ENCODE measurements at places on chromosomes 5 and 9.
A peak's percentile ranks its signal among the peaks of the same experiment; 100 is the strongest.

GRCh38 chr5:67925511-67925910 is 290.0 kb upstream of the PIK3R1 start:
- no peak for DNase-seq

- DNase-seq = no peak
Measured at GRCh38 chr5:149432376-149432775, 53.3 kb upstream of the IL17B start.

- DNase-seq = peak; percentile 81
Measured at GRCh38 chr5:76547242-76547890, 75.8 kb downstream of the F2RL2 start.

DNA sequence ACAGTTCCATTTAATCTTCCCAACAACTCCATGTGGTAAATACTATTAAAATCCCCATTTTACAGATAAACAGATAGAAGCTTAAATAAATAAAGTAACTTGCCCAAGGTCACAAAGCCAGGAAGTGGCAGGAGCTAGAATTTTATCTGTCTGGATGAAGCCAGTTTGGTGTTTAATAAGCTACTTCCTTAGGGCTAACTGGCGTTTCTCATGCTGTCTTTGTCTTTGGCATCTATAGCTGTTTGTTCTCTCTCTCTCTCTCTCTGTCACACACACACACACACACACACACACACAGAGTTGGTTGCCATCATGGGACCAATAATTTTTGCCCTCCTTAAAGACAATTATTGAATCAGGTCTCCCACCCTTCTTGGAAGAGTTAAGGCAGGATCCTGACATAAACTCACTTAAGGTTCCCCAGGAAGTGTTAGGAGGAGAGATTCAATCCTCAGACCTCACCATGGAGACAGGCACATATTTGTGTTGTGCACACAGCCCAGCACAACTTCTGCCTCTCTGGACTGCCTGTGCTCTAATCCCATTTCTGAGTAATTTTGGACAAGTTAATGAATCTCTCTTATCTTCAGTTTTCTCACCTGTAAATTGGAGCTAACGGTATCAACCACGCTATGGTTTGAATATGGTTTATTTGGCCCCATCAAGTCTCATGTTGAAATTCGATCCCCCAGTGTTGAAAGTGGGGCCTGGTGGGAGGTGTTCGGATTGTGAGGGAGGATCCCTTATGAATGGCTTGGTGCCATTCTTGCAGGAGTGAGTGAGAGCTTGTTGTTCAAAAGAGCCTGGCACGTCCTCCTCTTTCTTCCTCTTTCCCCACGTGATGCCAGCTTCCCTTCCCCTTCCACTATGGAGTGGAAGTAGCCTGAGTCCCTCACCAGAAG is 8.3 kb upstream of the ADRA1B start:
- DNase-seq = no peak

- DNase-seq = no peak
Measured at GRCh38 chr5:101673120-101673519, 623.0 kb downstream of the SLCO4C1 start.
